ENCODE measurements at places on chromosomes 1 and 21.

DNA sequence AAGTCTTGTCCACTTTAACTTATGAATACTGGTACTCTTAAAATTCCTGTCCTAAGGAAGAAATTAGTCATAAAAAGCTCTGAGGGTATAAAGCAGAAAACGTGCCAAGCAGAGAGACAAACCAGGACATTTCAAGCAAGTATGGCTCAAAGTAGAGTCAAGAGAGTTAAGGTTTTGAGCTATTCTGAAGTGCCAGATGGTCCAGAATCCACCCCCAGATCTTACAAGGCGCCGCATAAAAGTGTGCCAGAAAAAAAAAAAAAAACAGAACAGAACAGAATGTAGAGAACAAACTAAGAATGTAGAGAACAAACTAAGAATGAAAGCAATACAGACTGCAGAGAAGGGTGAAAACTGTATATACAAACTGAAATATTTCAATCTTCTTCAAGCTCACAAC, 12.5 kb downstream of the EPS15 start:
- no peak for DNase-seq

- DNase-seq, result no peak
These were observed 20.8 kb downstream of the ZZZ3 start for GRCh38 chr1:77661696-77662095.

DNA sequence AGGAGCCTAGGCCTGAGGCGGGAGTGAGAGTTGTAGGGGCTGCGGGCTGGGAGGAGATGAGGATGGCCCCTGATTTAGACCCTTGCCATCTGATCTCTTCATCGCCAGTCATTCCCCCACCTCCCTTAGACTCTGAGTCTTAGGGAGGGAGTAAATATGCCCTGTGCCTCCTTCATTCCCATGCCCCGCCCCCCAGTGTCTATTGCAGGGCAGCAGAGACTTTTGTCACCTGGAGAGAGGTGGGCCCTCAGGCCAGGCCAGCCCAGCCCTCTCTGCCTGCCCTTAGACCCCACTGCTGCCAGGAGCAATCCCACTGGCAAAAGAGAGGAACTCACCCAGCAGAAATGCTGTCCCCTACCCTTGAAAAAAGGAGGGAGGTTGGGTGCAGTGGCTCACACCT, 3.2 kb upstream of the MFAP2 start:
- no peak for DNase-seq

GRCh38 chr1:98842241-98842640, 162.4 kb downstream of the PLPPR5 start:
- DNase-seq, result no peak

- no peak for DNase-seq
These were observed 17.7 kb upstream of the PTPRC start for GRCh38 chr1:198620951-198621824.

DNA sequence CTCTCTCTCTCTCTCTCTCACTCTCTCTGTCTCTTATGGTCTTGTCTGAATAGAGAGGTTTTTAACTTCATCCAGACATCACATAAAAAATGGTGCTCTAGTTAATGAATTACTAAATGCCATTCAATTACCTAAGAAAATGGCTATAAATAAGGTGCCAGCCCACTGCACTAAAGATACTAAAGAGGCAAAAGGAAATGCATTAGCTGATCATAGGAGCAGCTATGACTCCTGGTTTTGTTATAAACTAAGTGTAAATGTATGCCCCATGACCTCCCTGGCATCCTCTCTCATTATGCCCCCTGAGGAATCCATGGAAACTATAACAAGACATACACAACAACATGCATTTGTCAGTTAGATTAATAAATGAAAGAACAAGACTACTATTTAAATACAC, 57.5 kb upstream of the PDC start:
- no peak for DNase-seq
